ENCODE measurements at places on chromosomes 2 and 18.
A peak's percentile ranks its signal among the peaks of the same experiment; 100 is the strongest.

- DNase-seq = no peak
Measured at GRCh38 chr2:217478831-217479455, 523.9 kb downstream of the TNS1 start.

GRCh38 chr2:172931256-172931894, 144.3 kb upstream of the MAP3K20 start:
- DNase-seq = peak; percentile 39

- DNase-seq = no peak
Measured at GRCh38 chr2:39743269-39743776, 35.7 kb downstream of the THUMPD2 start.

- no peak for DNase-seq
Measured at GRCh38 chr2:223328578-223328977, 273.6 kb downstream of the SCG2 start.

DNA sequence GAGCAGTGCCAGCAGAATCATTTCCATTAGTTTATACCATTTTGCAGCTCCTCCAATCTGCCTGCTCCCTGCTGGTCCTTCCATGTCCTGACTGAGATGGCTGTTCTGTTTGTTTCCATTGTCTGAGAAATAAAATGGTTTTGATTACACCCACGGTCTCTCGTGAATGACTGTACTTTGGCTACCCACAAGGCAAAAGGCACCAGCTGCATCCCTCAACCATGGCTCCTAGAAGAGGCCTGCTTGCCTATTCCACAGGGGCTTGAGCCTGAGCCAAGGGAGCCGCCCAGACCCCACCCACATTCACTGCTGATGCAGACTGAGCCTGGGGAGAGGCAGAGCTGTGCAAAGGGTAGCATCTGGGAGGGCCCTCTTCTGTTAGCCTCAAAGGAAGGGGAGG, 31.2 kb downstream of the MARCHF4 start:
- DNase-seq = peak; percentile 36

DNA sequence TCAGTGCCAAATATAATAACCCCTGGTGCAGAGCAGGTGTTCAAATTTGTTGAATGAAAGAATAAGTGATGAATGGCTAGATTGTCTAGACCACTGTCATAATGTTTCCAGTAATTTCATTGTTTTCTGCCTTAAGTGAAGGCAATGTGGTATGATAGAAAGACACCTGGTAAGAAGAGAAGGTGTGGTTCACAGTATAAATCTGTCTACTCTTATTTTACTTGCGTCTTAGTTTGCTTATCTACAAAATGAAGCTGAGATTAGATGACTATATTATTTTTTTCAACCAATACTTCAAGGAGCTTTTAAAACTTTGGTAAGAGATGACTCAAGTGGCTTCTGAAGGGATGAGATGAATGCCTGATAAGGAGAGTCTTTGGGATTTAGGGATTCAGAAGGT, 788.4 kb downstream of the EPHA4 start:
- no peak for DNase-seq

- no peak for DNase-seq
Measured at GRCh38 chr2:136408795-136409194, 290.8 kb upstream of the CXCR4 start.

DNA sequence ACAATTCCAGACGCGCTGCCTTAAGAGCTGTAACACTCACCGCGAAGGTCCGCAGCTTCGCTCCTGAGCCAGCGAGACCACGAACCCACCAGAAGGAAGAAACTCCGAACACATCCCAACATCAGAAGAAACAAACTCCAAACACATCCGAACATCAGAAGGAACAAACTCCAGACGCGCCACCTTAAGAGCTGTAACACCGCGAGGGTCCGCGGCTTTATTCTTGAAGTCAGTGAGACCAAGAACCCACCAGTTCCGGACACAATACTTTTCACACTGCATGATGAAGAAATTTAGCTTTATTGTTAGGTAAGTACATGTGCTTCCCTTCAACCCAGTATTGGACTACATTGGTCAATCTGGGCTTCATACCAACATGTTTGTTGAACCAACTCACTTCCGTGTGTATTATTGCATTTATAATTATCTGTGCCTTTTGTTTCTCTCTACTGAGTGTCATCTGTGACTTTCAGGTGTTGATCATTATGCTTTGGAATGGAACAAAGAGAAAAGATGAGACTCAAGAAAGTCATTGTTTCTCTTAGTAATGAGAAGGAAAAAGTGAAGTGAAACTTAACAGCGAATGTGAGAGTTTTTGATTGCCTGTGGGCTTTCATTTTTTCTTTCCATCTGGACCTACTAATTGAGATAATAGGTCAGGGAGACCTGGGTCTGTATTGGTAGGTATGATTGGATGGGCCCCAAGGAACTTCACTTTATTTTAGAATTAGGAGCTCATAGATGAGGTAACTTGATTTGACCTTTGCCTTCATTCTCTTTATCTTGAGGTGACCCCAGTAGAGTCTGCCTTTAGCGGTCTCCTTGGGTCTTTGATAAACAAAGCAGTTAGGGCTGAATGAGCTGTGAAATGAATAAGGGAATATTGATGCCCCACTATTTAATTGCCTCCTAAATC, 76.1 kb upstream of the CAVIN2 start:
- no peak for DNase-seq

DNA sequence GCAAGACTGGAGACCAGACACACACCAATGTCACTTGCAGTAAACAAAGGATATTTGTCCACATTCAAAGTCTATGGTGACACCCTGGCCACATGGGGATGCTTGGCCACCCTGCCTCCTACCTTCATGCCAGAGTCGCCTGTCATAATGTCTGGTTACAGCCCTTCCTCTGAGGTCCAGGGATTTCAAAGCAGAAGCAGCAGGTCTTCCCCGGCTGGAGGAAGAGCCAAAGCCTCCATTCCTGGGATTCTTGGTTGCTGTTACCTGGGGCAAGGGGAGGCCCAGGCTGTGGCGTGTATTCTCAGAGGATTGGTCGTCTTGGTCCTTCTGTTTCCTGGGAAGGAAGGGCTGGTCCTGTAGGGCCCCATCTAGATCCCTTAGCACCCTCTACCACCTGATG, 2.3 kb upstream of the ALPP start:
- DNase-seq = no peak

DNA sequence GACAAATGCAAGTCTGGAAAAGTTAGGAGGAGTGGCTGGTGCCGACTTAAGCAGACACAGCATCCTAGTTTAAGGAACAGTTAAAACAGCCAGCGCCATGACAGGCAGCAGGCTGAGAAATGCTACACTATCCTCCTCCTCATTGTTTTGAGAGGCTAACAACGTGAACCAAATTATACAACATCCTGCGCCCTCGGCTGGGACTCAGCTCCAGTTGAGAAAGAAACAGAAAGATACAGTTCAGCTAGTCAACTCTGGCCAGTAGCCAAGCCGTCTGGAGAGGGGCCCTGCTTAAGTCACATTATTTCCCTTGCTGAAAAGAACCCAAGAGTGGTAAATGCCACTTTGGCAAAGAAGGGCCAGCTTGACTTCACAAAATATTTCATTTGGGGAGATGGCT, 90.2 kb downstream of the BCL11A start:
- peak; percentile 61 for DNase-seq

DNA sequence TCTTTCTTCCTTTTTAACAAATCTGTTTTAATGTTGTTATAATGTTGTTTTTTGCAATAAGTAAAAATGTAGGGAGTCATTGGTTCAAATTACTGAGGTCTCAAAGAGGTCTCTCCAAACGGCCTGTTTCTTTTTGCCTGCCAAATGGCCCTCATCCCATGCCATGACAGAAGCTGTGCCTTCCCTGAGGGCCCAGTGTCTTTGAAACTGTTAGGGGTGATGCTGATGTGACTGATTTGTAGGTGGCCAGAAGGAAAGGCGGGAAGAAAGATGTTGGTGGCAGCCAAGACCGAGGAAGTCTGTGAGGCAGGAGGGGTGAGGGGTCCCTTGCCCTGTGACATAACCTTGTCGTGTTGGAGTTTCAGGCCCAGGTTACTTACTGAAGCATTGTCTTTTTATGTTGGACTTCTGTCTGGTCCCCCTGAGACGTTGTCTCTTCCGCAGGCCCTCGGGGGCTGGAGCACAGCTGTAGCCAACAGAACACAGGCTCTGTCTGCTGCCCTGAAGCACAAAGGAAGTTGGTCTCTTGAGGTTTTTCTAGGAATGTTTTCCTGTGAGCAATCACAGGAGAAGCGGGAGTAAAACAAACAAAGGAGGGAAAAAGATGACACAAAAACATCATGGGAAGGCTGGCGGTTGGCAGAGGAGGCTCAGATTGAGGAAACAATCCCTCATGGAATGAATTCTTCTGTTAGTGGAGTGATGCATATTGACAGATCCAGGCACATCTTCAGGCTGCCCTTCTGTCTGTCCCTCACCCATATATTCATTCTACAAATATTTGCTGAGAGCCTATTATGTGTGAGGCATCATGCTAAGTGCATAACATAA, 4.9 kb upstream of the ST3GAL5 start:
- no peak for DNase-seq

DNA sequence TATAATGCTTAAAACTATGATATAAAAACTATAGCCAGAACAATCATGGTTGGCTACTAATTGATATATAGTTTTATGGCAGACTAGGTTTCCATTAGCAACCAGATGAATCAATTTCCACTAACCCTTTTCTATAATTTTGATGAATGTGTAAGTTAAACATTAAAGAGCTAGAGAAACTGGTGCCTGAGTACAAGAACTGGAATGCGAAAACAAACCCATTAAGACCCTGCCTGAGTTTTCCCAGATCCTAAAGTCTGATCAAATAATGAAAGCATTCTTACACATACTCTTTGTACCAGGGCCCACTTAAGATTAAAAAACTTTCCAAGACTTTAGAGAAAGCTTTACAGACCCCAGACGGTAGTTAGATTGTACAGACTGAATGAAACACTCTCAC, 21.3 kb downstream of the MRPL19 start:
- DNase-seq = no peak

- no peak for DNase-seq
Measured at GRCh38 chr2:38556006-38556801, 46.5 kb downstream of the HNRNPLL start.

DNA sequence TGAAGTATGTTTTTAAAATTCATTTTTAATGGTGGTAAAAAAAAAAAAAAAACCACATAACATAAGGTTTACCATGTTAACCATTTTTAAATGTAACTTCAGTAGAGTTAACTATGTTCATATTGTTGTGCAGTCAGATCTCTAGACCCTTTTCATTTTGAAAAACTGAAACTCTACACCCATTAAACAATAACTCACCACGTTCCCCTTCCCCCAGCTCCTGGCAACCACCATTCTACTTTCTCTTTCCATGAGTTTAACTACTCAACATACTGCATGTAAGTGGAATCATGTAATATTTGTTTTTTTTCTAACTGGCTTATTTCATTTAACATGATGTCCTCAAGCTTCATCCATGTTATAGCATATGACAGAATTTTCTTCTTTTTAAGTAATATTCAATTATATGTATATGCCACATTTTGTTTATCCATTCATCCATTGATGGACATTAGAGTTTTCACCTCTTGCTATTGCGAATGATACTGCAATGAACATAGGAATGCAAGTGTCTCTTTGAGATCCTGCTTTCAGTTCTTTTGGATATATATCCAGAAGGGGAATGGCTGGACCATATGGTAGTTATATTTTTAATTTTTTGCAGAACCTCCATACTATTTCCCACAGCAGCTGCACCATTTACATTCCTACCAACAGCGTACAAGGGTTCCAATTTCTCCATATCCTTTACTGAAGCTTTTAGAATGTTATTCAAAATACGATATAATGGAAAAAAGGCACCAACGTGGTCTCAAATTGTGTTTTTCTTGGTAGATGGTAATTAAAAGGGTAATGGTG, 91.0 kb downstream of the SPTBN1 start:
- no peak for DNase-seq

DNA sequence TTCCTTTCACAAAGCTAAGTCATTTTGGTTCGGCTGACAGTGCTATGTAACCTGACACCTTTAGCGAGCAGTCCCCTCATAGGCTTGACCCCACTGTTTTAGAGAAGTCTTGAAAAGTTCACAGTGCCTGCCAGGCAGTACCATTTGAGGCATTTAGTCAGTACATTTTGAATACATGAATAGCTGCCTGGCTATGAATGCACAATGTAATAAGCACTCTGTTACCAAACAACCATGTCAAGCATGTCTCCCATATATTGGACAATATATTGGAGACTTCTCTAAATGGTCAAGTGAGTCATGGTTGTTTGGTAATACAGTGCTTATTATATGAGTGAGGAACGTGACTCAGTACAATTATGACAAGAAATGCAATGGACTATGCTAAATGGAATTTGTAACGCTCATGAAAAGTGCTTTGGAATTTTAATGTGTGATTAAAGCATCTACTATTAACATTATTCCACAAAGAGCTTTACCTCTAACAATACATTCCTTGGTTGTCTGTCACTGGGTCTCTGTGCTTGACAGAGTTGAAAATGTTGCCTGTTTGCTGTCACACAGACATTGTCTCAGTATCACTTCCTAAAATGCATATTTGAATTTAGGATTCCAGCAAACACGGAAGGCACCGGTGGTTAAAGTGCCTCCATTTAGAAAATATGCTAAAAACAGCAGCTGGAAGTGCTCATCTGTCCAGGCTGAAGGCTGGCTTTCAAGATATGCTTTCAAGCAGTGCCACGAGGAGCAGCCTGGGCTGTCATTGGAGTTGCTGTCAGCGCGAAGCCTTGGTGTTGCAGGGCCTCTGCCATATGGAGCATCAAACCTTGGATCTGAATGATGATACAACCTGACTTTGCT, 458.6 kb downstream of the FBXO15 start:
- no peak for DNase-seq

DNA sequence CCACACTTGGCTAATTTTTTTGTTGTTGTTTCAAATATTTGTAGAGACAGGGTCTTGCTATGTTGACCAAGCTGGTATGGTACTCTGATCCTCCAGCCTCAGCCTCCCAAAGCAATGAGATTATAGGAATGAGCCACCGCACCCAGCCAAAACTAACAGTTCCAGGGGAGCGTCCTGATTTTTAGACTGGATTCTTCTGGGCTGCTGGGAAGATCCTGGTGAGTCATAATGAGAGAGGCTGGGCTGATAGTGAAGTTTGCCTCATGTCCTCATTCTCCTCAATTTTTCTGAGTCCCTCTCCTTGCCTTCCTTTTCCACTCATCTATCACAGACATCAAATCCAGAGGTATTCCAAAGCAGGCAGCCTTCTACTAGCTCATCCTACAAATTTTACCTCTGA, 81.3 kb downstream of the VSNL1 start:
- no peak for DNase-seq

- DNase-seq = no peak
Measured at GRCh38 chr2:148273158-148273691, 252.3 kb downstream of the MBD5 start.

DNA sequence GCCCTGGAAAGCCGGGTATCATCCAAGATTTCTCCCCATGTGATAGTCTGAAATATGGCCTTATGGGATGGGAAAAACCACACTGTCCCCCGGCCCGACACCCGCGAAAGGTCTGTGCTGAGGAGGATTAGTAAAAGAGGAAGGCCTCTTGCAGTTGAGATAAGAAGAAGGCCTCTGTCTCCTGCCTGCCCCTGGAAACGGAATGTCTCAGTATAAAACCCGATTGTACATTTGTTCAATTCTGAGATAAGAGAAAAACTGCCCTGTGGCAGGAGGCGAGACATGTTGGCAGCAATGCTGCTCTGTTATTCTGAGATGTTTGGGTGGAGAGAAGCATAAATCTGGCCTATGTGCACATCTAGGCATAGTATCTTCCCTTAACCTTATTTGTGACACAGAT, 26.8 kb downstream of the RUFY4 start:
- no peak for DNase-seq

Data from right hindlimb (tissue), 1 donor.